ENCODE measurements at places on chromosomes 1 and 21.

DNA sequence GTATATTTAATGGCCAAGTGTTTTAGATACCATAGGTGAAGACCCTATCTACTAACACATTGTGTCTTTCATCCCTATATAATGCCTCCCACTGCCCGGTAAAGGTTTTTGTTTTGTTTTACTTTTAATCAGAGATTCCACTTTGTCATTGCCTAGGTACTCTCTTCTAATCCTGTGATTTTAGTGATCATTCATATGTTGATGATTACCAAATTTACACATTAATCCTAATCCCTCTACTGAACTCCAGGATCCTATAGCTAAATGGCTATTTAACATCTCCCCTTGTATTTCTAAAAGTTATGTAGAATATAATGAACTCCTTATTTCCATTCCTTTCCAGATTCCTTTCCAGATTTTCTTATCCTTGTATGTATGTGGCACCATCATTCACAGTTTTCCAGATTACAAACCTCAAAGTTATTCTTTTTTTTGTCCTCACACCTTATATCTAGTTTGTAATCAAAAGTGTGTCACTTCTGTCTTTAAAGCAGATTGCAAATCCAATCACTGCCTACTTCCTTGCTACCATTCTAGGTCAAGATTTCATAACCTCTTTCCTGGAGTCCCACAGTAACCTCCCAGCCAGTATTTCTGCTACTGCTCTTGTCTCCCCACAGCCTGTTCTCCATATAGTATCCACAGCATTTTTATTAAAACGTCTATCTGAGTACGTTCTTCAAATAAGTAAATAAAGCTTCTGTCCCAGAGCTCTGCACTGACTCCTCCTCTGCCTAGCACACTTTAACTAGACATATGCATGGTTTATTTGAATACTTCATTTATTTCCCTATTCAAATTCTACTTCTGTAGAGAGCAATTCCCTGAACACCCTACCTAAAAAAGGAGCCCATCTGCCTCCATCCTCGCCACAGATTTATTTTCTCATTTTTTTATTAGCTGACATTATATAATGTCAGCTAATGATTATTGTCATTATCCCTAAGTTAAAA is 157.8 kb downstream of the KCNT2 start:
- no peak for DNase-seq
- no peaks in the 10 kb centered on the region for H3K4me1 ChIP-seq
- no peaks in the 10 kb centered on the region for H3K27me3 ChIP-seq
- H3K36me3 ChIP-seq = no peaks in the 10 kb centered on the region

DNA sequence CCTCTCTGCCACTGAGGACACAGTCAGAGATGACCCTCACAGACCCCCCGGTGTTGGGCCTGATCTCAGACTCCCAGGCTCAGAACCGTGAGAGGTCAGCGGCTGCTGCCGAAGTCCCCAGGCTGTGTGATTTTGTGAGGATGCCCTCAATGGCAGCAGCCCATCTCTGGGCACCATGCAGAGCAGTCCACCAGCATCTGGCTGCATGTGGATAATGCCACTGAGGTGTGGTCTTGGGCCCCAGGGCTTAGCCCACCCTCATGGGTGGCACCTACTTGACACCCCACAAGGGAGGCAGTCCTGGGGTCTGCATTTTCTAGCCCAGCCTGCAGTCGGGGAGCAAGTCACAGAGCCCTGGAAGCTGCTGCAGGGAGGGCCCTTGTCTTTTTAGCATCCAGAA is 5.5 kb upstream of the ACTRT2 start:
- H3K27ac ChIP-seq = no peak overlapping the region
- peak; percentile 34 for DNase-seq
- H3K4me3 ChIP-seq = no peak overlapping the region

- DNase-seq = no peak
- H3K4me1 ChIP-seq = no peaks in the 10 kb centered on the region
- no peaks in the 10 kb centered on the region for H3K36me3 ChIP-seq
- H3K4me3 ChIP-seq = no peak overlapping the region
- no peaks in the 10 kb centered on the region for H3K27me3 ChIP-seq
These were observed 53.4 kb downstream of the MAN1C1 start for GRCh38 chr1:25669781-25670567.

GRCh38 chr1:109191377-109191776 is 22.3 kb upstream of the SARS1 start:
- no peak overlapping the region for H3K4me3 ChIP-seq
- no peaks in the 10 kb centered on the region for H3K4me1 ChIP-seq
- H3K27me3 ChIP-seq = no peaks in the 10 kb centered on the region

DNA sequence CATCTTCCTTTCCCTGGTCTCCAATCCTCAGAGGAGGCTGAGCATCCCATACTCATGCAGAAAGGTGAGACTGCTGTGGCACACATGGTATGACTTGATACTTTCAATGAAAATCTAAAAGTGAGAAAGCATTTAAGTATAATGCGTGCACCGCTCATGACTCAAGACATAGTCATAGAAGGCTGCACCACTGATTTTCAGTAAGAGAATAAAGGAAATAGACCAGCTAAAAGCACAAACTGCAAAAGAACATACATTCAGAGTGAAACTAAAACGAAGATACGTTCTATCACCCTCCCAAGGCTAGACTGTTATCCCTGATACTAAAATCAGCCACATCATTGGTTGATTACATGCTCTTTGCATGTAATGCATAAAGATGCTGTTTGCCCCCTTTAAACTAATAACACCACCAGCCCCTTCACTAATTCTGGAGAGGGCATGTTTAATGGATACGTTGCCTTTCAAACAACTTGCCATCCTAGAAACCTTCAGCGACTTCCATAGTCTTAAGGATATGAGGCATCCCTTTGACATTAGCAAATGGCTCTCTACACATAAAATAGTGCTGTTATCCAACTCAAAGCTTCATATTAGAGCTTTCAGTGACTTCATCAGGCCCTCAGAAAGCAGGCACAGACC is 2.1 kb downstream of the PLD5 start:
- no peak overlapping the region for H3K27ac ChIP-seq
- no peaks in the 10 kb centered on the region for H3K4me1 ChIP-seq
- H3K4me3 ChIP-seq = peak overlapping the region; percentile 10
- DNase-seq = no peak

GRCh38 chr1:111515291-111516004 is 12.0 kb upstream of the ADORA3 start:
- H3K27me3 ChIP-seq = no peaks in the 10 kb centered on the region
- no peaks in the 10 kb centered on the region for H3K36me3 ChIP-seq
- DNase-seq = no peak
- no peak overlapping the region for H3K4me3 ChIP-seq

DNA sequence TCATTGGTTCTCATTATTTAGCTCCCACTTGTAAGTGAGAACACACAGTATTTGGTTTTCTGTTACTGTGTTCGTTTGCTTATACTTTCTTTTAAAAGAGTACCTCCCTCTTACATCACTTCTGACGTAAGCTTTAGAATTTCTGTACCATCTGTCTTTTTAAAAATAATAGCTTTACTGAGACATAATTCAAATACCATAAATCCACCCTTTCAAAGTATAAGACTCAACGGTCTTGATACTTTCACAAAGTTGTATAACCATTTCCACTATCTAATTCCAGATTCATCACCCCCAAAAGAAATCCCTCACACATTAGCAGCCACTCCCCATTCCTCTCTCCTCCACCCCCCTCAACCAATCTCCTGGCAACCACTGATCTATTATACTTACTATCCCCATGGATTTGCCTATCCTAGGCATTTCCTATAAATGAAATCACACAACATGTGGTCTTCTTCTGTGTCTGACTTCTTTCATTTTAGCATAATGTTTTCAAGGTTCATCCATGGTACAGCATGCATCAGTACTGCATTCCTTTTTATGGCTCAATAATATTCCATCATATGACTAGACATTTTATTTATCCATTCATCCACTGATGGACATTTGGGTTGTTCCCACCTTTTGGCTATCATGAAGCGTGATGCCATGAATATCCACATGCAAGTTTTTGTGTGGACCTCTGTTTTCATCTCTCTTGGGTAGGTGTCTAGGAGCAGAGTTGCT is 104.7 kb downstream of the HLCS start:
- no peak overlapping the region for H3K4me3 ChIP-seq
- no peaks in the 10 kb centered on the region for H3K27me3 ChIP-seq
- no peaks in the 10 kb centered on the region for H3K36me3 ChIP-seq

DNA sequence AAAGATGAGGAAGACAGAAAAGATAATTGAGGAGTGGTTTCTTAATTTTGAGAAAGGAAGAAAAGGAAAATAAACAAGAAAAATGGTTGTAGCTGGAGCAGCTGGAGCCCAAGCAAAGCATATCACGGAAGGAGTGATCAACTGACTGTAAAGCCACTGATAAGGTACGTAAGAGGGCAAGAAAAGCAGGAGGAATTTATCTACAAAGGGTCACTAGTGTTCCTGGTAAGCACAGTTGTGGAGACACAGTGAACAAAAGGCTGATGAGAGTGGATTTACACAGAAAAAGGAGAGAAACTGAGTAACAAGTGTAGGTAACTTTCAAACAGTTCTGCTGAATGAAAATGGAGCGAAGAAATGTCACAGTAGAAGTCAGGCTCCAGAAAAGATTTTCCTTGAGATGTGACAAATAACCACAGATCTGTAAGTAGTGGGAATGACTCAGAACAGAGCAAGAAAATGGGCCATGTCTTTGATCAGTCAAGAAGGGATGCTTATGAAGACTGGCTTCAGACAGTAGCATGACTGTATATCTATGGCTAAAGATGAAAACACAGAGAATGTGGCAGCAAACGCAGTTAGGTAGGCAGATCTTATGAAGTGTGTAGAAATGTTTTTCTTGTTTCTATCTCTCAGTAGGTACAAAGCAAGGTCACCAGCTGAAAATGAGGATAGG is 45.6 kb upstream of the RBM34 start:
- no peaks in the 10 kb centered on the region for H3K27me3 ChIP-seq
- H3K27ac ChIP-seq = no peak overlapping the region
- H3K36me3 ChIP-seq = peaks cover 5% of the 10 kb centered on the region
- DNase-seq = no peak
- H3K4me1 ChIP-seq = no peaks in the 10 kb centered on the region
- H3K4me3 ChIP-seq = no peak overlapping the region

DNA sequence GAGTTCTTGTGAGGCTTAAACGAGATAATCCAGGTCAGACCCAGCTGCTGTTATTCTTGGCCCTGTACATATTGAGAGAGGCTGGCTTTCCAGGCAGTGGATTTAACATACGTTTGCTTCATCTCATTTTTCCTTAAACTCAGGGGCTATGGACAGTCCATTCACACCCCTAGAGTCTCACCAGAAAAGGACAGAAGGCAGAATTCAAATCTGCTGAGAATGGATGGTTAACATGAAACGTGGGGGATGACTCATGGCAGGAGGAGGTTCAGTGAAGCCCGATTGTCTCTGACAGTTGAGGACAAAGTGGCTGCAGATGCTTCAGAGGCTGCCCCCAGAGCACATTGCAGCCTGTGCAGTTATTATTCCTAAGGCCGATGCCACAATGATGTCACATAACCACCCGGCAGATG is 39.5 kb downstream of the TGFB2 start:
- no peaks in the 10 kb centered on the region for H3K27me3 ChIP-seq
- no peak for DNase-seq
- peaks cover 25% of the 10 kb centered on the region for H3K4me1 ChIP-seq
- no peak overlapping the region for H3K4me3 ChIP-seq
- H3K27ac ChIP-seq = peak overlapping the region; percentile 85

DNA sequence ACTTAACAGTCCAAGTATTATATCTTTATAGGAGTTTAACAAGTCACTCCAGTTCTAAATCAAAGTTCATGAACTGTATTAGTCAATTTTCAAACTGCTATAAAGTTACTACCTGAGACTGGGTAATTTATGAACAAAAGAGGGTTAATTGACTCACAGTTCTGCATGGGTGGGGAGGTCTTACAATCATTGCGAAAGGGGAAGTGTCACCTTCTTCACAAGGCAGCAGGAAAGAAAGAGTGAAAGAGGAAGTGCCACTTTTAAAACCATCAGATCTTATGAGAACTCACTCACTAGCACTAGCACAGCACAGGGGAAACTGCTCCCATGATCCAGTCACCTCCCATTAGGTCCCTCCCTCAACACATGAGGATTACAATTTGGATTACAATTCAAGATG is 70.0 kb downstream of the CLCA4 start:
- DNase-seq = no peak
- H3K36me3 ChIP-seq = no peaks in the 10 kb centered on the region
- peaks cover 8% of the 10 kb centered on the region for H3K4me1 ChIP-seq
- no peaks in the 10 kb centered on the region for H3K27me3 ChIP-seq
- no peak overlapping the region for H3K4me3 ChIP-seq

DNA sequence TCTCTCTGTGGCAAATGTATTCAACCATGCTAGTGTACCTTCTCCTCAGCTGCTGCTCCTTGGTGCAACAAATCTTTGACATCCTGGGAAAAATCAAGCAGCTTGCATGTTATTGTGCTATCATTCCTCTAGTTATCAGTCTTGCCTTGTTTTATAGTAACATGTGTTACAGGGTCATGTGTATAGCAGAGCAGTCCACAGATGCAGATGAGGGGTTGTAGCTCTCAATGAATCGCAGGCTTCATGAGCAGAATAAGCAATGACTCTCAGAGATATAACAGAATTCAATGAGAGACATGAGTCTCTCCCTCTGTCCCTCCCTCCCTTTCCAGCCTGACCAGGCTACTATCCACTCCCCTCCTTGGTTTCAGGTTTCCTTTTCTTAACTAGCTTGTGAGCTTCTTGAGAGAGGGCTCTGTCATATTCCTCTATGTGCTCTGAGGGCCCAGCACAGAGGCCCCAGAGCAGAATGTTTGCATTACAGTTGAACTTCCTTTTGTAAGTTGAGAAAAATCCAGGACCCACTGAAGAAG is 15.1 kb upstream of the JUN start:
- no peak overlapping the region for H3K27ac ChIP-seq
- no peaks in the 10 kb centered on the region for H3K4me1 ChIP-seq
- no peak overlapping the region for H3K4me3 ChIP-seq
- DNase-seq = no peak

DNA sequence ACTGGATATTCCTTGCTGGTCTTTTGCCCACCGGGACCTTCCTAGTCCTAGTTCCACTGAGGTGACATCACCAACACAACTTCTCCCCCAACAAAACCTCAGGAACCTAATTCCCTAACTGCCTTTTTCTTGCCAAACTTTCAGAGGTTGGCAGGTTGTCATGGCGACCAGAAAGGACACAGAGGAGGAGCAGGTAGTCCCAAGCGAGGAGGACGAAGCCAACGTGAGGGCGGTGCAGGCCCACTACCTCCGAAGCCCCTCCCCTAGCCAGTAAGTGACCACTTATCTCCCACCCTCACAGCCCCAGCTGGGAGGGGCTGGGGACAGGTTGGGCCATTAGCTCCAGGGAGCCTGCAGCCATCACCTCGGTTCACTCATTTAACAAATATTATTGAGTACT is 815 bp downstream of the STYXL2 start:
- H3K4me1 ChIP-seq = peaks cover 11% of the 10 kb centered on the region
- H3K4me3 ChIP-seq = no peak overlapping the region
- no peaks in the 10 kb centered on the region for H3K27me3 ChIP-seq
- no peak for DNase-seq
- no peaks in the 10 kb centered on the region for H3K36me3 ChIP-seq

DNA sequence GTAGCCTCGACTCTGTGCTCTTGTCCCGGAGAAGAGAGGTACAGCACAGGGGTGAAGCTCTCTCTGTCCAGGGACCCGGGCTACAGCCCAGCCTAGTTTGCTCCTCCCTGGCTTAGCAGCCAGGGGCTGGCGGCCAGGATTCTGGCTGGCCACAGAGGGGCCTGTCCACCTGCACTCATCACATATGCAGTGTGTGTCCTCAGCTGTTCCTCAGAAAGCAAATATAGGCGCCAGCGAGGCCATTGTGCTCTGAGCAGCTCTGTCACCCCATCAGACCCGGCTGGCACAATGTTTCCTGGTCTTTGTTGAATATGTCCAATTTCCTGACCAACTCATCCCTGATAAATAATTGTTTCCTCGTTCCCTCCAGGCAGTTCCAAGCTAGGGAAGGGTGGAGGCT is 28.5 kb downstream of the KCND3 start:
- no peak for DNase-seq
- peaks cover 2% of the 10 kb centered on the region for H3K27me3 ChIP-seq
- no peak overlapping the region for H3K27ac ChIP-seq
- no peak overlapping the region for H3K4me3 ChIP-seq

Measured in RWPE2 (cell line).